ENCODE measurements at places on chromosomes 3 and 15.

- DNase-seq = no peak
These were observed 5.9 kb downstream of the CDCP1 start for GRCh38 chr3:45140141-45140769.

- no peak for DNase-seq
These were observed 176.5 kb downstream of the RAP2B start for GRCh38 chr3:153338487-153338886.

- DNase-seq = no peak
These were observed 245.5 kb downstream of the EPHB1 start for GRCh38 chr3:135040321-135041240.

GRCh38 chr3:49626101-49626581, 48.0 kb upstream of the APEH start:
- DNase-seq = no peak

GRCh38 chr15:59367022-59367451, 5.6 kb downstream of the MYO1E start:
- no peak for DNase-seq

- no peak for DNase-seq
These were observed 159.2 kb downstream of the MEGF11 start for GRCh38 chr15:66094331-66094730.

- no peak for DNase-seq
These were observed 64.2 kb upstream of the LCTL start for GRCh38 chr15:66629817-66630576.

- DNase-seq = no peak
These were observed 192.8 kb downstream of the UBE3A start for GRCh38 chr15:25245801-25246622.

DNA sequence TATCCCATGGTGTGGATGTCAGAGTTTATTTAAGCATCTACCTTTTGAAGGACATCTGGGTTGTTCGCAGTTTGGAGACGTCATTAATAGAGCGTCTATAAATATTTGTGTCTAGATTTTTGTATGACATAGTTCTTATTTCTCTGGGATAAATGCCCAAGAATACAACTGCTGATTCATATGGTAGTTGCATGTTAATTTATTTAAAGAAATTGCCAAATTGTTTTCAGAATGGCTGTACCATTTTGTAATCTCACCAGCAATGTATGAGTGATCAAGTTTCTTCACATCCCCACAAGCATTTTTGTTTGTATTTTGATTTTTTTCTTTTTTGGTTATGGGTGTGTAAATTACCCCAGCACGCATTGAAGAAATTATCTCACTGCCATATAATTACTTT, 656.9 kb downstream of the NTRK3 start:
- no peak for DNase-seq

- no peak for DNase-seq
These were observed 291.8 kb upstream of the GBE1 start for GRCh38 chr3:82053236-82053635.

- DNase-seq = no peak
These were observed 29.0 kb upstream of the ZNF710 start for GRCh38 chr15:89972085-89972484.

- DNase-seq = no peak
These were observed 67.3 kb downstream of the FILIP1L start for GRCh38 chr3:100046986-100047385.

GRCh38 chr3:37559461-37559860, 302.2 kb upstream of the CTDSPL start:
- no peak for DNase-seq

- DNase-seq = no peak
These were observed 70.5 kb downstream of the GABRB3 start for GRCh38 chr15:26702381-26702780.

GRCh38 chr3:72997421-72997961, 880 bp downstream of the PPP4R2 start:
- DNase-seq = no peak

- no peak for DNase-seq
These were observed 228.5 kb downstream of the ZBBX start for GRCh38 chr3:167151636-167152035.

GRCh38 chr3:141789281-141789680, 26.1 kb downstream of the GRK7 start:
- no peak for DNase-seq

DNA sequence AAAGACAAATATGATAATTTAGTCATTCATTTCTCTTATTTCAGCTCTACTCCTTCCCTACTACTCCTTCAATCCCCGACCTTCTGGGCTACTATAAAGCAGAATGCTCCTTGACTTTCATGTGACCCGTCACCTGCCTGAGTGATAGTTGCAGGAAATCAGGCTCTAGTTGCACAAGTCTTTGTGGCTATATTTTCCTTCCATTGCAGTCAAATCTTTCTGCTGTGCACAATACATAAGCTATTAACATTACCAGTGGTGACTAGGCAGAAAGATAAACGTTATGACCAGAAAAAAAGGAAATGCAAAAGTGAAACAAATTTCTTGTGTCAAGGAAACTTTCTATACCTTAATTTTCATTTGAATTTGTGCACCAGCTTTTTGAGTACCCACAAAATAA, 2.3 kb downstream of the SUCNR1 start:
- no peak for DNase-seq

DNA sequence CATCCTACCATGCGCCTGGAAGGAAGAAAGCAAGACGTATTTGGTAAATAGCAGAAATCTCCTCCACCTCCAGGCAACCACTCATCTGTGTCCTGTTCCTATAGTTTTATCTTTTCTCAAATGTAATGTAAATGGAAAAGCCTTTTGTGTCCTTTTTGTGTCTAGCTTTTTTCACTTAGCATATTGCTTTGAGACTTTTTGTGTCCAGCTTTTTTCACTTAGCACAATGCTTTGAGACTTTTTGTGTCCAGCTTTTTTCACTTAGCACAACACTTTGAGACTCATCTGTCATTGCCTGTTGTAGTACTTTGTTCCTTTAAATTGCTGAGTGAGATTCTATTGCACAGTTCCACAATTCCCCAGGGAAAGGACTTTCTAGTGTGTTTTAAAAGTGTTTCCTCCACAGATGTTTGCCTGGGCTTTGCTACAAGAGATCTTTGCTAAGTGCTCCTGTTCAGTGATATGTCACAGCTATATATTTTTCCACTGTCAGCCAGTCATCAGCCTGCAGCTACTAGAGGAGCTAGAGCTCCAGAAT, 27.9 kb upstream of the MUC13 start:
- no peak for DNase-seq

- no peak for DNase-seq
These were observed 50.8 kb upstream of the CTDSPL start for GRCh38 chr3:37810848-37811247.

GRCh38 chr3:27655547-27655946, 66.6 kb downstream of the EOMES start:
- DNase-seq = no peak

- no peak for DNase-seq
These were observed 264.7 kb upstream of the KCNH8 start for GRCh38 chr3:18883571-18883970.

DNA sequence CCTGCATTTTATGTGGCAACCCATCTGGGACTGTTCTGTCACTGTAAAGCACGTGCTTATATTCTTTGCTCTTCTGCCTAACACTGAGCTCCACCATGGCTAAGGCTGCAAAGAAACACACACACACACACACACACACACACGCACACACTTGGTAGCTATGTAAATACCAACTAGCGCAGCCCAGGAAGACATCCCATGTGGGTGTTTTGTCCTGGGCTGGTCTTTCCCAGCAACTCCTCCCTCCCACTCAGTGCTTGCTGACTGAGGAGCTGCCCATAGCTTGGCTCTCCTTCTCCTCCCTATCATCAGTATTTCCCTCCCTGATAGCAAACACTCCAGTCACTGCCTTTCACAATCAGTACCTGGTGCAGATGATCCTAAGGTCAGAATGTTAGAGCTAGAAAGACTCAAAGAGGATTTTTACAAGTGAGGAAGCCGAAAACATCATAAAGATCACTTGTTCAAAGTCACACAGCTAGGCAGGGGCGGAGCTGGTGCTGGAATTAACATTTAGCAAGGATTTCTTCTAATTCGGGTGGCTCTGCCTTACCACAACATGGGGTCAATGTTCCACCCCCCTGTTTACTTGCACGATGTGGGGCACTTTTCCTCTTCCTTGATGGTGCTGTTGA, 377.1 kb upstream of the TBL1XR1 start:
- no peak for DNase-seq

DNA sequence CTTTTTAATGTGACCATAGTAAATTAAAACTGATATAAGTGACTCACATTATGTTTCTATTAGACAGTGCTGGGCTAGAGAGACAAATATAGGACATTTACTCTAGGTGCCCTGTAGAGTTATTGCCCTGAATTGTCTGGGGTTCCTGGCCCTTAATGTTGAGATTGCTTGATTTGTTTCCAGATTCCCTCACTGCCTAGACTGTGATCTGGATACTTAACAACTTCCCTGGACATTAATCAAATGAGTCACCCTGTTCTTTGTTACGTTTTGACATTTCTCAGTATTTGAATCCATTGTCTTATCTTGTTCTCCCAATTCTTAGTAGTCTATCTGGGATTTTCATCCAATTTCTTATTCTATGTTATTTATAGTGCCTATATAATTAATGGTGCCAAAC, 65.8 kb downstream of the DTWD1 start:
- DNase-seq = no peak

DNA sequence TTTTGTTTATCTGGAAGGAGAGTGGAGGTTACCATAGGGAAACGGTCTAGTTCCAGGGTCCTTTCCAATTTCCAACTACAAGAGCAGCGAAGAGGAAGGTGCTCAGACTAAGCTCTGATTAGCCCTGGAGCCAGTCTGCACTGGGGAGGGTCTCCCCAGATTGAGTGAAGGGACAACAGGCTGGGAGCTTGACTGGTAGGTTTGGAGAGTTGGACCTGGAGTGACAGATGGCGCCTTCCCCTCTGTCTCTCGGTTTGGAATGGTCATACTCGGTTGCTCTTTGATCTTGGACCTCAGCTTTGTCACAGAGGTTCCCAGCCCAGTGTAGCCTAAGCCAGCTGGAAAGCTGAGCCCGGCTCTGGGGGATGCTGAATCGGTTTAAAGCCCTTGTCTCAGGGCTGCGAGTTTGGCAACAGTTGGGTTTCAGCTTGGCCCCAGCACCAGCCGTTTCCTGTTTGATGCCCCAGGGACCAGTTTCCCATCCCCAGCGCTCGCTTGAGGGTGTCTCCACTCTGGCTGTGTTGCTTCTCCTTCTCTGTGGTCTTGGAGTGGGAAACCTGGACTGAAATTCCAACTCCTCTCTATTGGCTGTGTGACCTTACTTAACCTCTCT, 53.1 kb upstream of the ULK4 start:
- DNase-seq = no peak

DNA sequence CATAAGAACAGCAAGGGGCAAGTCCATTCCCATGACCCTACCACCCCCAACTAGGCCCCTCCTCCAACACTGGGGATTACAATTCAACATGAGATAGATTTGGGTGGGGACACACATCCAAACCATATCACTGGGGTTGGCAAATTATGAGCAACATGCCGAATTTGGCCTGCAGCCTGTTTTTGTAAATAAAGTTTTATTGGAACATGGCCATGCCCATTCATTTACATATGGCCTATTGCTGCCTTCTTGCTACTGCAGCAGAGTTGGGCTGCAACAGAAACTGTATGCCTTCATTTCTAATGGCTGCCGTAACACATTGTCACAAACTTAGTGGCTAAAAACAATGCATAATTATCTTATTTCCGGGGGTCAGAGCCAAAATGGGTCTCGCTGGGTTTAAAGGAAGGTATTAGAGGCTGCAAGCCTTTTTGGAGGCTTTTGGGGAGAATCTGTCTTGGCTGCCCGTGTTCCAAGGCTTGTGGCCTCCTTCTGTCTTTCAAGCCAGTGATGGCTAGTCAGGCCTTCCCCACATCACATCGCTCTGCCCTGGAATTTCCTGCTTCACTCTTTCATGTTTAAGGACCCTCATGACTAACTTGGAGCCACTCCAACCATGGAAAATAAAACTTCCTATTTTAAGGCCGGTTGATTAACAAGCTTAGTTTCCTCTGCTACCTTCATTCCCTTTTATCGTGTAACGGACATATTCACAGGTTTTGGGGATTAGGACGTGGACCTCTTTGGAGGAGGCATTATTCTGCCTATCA, 428.5 kb upstream of the PROK2 start:
- DNase-seq = no peak

- no peak for DNase-seq
These were observed 33.0 kb downstream of the SLC28A1 start for GRCh38 chr15:84917452-84917851.

DNA sequence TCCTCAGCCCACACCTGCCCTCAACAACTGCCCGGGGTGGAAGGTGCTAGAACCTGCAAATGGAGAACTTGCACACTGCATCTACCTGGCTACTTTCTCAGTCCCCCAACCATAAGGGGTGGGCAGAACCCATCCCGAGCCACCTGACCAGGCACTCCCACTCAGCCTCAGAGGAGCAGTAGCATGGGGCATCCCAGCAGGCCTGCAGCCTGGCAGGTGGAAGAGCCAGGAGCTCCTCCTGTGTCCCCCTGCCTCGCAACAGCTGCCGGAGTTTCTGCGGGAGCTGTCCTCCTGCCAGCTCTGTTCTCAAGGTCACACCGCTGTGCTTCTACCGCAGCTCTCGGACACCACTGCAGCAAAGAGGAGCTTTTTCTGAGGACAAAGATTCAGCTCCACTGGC, 27.5 kb downstream of the RAB6B start:
- DNase-seq = no peak

GRCh38 chr15:73709241-73709640, 25.1 kb downstream of the CD276 start:
- DNase-seq = no peak

GRCh38 chr3:143172062-143172794, 52.7 kb downstream of the CHST2 start:
- no peak for DNase-seq

- DNase-seq = no peak
These were observed 47.3 kb downstream of the AMOTL2 start for GRCh38 chr3:134326760-134327593.

DNA sequence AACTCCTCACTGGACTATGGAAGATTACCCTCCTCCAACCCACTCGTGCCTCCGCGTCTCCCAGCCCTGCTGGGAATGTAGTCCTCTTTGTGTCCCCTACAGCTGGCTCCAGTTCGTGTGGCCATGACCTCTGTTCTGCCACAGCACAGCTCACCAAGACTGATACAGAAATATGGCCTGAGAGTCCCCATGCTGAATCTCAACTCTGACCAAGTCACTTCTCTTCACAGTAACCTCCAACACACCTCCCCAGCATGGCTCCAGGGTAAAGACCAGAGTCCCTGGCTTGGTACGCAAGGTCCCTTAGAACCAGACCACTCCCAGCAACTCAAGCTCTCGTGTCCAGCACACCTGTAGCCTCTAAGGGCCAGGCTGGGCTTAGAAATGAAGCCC, 2.3 kb upstream of the COL7A1 start:
- DNase-seq = no peak
